ENCODE measurements at places on chromosomes 7 and 10.

DNA sequence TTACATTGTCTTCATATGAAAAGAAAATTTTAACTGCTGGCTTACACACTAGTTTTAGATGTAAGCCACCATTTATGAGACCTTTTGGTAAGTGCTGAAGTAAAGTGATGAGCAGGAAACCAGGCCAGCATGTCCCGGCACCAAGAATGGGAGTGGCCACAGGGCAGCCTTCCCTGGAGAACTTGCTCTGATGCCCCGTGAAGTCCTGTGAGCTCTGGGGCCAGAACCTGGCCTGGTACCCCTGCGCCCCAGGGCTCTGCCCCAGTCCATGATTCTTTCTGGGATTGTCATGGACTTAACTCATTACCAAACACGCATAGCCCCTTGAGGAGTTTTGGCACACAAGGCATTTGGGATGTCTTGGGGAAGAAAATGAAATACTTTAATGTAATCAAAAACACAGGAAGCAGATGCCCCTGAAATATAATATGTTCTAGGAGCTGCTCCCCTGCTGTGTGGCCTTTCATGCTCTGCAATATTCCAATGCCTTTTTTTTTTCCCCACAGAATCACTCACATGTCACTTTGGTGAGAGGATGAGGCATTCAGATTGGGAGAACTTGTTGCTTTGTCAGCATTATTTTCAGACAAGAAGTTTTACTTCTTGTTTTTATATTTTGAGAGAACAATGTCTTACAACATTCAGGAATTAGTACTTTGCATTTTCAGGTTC, 53.1 kb upstream of the CXCL12 start:
- DNase-seq = no peak

- no peak for DNase-seq
Observed at GRCh38 chr10:32951111-32951510, 6.9 kb downstream of the ITGB1 start.

GRCh38 chr7:100835903-100836811, 8.8 kb upstream of the EPHB4 start:
- no peak for DNase-seq

- no peak for DNase-seq
Observed at GRCh38 chr10:122336332-122336731, 38.2 kb upstream of the PLEKHA1 start.

GRCh38 chr10:11088709-11089108, 71.0 kb downstream of the CELF2 start:
- DNase-seq = no peak

- DNase-seq = no peak
Observed at GRCh38 chr7:131222171-131222570, 105.5 kb upstream of the MKLN1 start.

DNA sequence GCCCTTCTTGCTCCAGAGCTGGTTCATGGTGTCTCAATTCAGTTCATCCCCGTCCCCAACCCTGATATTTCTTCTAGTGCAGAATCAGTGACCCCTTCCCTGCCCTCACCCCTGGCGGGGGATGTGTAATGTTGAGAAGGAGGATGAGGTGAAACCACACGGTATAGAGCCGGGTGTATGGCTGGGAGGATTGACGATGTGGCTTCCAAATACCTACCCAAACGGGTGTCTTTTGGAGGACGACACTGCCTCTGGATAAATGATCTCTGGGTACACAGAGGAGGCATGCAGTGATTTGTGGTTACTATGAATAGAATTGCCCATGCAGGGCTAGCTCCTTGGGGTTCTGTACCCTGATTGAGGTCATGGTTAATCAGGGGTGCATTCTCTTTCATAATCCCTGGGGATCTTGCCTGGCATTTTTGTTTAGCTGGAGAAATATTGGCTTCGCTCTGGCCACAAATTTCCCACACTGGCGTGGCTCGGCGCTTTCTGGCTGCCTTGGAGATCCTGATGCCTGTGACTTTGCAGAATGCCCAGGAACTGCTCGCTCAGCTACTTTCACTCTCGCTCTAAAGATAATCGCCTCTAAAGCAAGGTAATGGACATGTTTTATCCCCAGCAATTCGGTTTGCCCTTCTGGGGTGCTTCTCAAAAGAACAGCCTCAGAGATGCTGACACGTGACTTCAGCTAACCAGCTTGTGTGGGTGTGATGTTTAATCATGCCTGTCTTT, 89.2 kb downstream of the RBM20 start:
- no peak for DNase-seq

DNA sequence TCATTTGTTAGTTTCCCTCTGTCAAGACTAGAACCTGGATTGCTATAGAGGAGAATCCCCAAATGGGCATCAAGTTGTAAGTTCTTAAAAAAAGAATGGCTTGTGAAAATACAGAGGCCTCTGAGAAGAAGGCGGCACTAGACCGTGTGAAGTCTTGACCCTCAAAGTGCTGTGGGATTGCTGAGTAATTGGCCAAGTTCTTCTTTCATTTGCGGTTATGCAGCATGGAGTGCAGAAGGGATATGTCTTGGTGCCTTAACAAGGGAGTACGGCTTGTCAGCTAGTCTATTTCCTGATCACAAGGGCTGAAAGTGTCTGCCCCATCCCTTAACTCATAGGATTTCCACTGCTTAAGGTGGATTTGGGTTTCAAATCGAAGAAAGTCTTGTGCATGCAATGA, 81.2 kb downstream of the MKX start:
- DNase-seq = no peak

DNA sequence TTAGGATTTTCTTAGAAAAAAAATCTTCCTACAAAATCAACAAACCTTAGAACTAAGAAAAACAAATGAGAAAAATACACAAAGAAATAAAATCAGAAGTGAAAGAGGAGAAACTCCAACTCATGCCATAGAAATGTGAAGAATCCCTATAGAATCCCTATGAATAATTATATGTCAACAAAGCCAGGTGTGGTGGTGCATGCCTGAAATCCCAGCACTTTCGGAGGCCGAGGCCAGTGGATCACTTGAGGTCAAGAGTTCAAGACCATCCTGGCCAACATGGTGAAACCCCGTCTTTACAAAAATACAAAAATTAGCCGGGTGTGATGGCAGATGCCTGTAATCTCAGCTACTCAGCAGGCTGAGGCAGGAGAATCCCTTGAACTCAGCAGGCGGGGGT, 27.1 kb downstream of the ACSM6 start:
- no peak for DNase-seq

- DNase-seq = no peak
Observed at GRCh38 chr10:69910561-69910960, 108.9 kb downstream of the COL13A1 start.

DNA sequence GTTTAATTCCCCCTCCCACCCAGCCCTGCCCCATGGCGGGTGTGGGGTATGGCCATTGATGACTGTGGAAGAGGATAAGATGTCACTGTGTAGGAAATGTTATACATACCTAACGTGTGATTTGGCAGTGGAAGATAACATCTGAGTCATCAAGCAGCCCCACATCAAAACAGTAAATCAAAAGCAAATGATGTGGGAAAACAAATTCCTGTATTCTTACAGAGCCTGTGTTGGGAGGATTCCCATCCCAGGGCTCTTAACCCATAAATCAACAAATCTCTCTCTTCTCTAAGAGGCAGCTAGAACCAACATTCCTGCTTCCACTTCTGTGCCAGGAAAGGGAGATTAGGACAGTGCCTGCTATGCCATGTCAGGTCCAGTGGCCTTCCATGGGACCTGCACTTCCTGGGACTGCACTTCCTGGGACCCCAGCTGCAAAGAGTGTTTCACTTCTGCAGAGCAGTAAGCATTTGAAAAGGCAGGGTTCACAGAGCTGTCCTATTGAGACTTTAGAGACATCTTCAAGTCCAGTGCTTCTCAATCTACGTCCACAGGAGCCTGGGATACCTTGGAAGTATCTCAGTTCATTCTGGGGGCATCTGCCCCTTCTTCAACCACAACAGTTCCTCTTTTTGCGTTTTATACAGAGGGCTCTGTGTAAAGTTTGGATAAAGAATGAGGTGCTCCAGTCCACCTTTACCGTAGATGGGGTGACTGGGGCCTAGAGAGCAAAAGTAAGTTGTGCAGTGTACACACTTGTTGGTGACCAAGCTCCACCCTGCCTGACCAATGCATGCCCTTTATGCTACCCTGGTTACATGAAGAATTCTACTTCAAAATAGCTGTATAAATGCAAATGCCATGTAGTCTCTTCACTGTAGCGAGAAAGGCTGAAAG, 45.7 kb downstream of the ATXN7L1 start:
- DNase-seq = no peak

GRCh38 chr7:2979951-2980350, 63.7 kb downstream of the CARD11 start:
- no peak for DNase-seq

DNA sequence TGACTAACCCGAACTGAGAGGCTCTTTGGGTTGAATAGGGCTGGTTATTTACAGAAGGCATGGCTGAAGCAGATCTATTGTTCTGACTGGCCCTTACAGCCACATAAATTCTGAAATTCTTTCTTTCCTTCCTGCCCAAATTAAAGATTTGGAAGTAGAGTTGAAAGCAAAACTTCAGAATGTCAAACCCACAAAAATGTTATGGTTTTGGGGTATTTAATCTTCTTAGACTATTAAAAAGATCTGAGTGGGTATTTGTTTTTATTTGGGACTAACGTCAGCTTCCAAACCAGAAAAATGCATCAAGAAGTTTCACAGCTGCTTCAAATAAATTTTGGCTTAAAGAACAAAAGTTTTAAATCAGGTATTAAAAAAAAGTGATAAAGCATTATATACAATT, 124.5 kb downstream of the AHR start:
- no peak for DNase-seq

- no peak for DNase-seq
Observed at GRCh38 chr10:92844746-92845145, 3.6 kb upstream of the EXOC6 start.

DNA sequence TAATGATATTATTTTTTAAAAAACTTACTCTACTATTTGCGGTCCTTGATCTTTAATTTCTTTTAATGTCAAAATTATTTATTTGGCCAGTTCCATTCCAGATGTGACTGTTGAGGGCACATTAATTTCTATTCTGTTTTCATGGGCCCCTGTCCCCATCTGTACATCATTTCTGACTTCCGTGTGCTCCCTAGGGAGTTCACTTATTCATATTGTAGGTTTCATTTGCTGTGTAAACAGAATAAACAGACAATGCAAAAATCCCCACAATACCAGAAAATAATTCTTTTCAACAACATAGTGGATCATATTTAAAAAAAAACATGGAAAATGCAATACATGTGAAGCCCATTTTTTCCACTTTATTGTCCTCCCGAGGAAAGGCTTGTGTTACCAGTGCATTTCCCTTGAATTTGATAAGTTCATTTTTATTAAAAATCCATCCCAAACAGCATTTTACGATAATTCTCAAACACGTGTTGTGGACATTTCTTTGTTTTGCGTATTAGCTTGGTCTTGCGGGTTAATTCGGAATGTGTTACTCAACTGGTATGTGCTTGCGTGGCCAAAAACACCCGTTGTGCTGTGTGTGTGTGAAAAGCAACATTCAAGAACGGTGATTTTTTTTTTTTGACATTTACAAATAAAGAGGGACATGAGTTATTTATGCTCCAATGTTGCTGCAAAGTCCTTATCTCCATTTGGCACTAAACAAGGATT, 138.4 kb downstream of the MGMT start:
- no peak for DNase-seq

GRCh38 chr7:82167558-82168314, 275.8 kb downstream of the CACNA2D1 start:
- DNase-seq = no peak

DNA sequence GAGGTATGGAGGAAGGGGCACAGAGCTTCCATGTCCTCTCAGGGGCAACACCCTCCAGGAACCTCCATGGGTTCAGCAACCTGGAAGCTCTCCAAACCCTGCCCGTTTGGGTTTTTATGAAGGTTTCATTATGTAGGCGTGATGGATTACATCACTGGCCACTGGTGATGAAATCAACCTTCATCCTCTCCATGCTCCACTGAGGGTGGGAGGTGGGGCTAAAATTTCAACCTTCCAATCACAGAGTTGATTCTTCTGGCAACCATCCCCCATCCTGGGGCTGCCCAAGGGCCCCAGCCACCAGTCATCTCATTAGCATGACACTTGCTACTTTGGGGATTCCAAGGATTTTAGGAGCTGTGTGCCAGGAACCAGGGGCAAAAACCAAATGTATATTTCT, 90.1 kb downstream of the TEX36 start:
- DNase-seq = no peak

- DNase-seq = no peak
Observed at GRCh38 chr7:86949052-86949778, 110.2 kb downstream of the ELAPOR2 start.

DNA sequence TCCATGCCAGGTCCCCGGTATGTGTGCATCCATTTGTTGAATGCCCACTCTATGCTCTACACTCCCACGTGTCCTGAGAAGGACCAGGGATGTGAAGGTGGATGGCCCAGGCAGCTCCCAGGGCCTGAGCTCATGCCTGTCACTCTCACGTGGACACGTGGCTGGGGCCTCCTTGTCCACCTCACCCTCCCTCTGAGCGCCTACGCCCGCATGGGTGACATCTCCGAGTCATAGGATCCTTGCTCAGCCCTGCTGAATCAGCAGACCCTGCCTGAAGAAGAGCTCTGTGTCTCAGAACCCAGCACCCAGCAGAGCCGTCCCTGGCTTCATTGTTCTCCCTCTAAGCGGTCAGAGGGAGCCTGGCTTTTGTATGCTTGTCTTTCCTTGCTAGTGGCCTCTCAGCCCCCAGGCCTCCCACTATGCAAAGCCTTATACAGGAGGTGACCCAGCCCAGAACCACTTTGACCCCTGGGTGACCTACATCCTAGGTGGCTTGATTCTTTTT, 107.9 kb upstream of the PPIF start:
- DNase-seq = no peak

DNA sequence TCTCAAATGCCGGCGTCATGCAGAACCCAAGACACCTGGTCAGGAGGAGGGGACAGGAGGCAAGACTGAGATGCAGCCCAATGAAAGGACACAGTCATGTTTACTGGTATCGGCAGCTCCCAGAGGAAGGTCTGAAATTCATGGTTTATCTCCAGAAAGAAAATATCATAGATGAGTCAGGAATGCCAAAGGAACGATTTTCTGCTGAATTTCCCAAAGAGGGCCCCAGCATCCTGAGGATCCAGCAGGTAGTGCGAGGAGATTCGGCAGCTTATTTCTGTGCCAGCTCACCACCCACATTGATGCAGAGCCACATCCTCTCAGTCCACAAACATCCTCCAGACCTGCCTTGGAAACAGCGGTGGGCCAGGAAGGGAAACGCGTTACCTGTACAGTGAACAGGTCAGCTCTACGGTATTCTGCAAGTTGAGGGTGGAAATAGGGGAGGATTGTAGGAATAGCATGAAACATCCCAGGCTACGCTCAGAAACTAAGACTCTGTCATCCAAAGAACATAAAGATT, 133.1 kb upstream of the PRSS1 start:
- no peak for DNase-seq

- no peak for DNase-seq
Observed at GRCh38 chr10:46052791-46053375, 6.8 kb upstream of the MSMB start.

- no peak for DNase-seq
Observed at GRCh38 chr10:98825741-98826140, 379.0 kb upstream of the HPS1 start.

Data from stimulated activated CD4-positive, alpha-beta T cell treated with anti-CD3 and anti-CD28 coated beads, Interleukin-2, amount 100 ng/mL, for 24 hours (primary cell).